Activated T-helper 1 cell treated with anti-CD3 and anti-CD28 coated beads, Interleukin-2, amount 50 U/mL, for 16 hours (primary cell): ENCODE measurements at places on chromosomes 3 and 15.
A peak's percentile ranks its signal among the peaks of the same experiment; 100 is the strongest.

DNA sequence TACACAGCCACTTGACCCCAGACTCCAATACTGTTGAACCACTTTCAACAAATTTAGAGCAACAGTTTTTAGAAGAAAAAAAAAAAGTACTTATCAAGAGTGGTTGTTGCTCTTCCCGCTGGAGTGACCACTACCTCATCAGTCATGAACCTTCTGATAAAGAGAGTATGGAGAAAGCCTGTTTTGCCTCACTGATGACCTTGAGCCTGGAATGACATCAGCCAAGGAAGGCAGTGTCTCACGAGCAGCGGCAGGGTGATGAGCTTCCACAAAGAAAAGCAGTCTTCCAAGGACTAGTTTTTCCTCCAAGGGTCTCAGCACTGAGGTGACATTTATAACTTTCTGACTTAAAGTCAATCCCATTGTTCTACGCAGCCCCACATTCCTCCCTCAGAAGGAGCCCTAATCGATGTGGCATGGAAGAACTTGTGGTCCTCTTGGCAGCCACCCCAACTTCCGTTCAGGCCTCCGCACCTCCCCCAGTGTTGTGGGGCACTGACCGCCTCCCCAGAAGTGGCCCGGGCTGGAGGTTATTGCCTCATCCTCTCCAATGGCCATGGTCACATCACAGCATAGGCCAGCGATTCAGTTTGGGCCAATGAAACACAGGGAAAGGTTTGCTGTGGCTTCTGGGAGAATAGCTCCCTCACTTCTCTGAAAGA lies 1.8 kb upstream of the CYP11A1 start:
- no peak for DNase-seq

DNA sequence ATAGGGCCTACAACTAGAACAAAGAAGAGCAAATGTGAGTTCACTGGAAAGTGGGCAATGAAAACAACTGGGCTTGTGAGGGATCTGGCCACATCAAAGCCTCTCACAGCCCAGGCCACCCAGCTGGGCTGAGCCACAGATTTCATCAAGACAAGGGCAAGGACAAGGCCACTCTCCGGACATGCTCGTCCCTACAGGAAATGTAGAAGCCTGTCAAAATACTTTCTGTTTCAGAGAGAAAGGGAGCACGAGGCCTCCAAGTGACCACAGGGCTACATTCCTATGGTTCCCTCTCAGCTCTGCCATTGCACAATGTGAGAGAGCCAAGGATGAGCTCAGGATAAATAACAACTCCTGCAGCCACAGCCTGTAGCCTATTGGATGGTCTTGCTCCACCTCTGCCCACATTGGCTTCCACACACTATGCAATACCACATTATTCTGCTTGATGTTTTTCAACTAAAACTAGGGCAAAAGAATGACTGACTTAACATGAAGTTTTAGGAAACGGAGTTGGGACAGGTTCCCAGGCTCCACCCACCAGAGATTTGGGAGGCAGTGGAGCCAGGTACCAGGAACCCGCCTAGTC lies 12.1 kb downstream of the TBC1D2B start:
- no peak for DNase-seq

DNA sequence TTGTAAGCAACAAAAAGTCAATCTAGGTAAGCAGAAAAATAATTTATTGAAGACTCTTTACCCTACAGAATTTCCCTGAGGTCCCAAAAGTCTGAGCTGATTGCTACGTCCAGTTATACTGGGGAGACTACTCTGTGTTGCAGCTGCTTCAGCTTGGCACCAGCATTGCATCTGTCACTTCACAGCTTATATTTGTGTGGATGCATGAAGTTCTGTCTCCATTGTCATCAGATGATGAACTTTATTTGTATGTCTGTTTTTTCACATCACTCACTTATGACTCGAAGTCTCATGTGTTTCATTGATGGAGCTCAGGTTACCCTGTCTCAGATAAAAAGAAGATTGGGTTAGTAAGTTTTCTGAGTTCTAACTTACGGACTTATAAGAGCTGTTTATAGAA lies 75.3 kb upstream of the LRRFIP2 start:
- DNase-seq, result no peak

GRCh38 chr3:99919694-99920093 lies 102.0 kb downstream of the CMSS1 start:
- DNase-seq, result no peak

GRCh38 chr3:172752651-172753050 lies 2.1 kb downstream of the ECT2 start:
- no peak for DNase-seq

DNA sequence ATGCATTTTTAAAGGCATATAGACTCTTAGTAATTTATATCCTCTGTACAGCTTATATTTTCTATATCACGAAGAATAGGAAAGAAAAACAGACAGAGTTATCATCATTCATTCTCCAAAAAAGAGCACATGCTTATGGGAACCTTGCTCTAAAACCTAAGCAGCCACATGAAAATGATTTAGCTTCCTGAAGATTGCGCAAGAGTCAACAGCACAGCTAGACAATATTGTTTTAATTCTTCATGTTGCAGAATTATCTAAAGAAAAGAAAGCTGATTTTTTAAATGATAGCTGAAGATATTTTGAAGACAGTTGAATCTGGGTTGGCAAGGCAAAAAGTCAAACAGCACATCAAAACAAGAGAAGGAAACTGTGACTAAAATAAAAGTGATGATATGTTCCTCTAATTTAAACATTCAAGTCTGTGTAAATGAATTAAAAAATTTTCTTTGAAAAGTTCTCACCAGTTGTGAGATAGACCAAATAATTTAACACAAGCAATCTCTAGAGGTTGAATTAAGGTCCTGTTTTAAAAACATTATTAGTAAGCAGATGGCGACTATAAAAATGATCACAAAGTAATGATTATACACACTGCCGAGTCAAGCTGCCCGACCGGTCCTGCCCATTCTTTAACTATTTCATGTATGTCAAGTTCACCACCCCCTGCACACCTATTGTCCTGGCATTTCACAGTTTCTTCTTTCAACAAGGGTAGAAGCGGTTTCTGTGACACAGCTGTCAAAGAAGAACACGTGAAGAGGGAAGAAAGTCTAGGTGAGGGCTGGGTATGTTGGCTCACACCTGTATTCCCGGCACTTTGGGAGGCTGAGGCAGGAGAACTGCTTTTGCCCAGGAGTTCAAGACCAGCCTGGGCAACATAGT lies 74.2 kb upstream of the BHLHE40 start:
- DNase-seq, result no peak

- no peak for DNase-seq
Observed at GRCh38 chr15:67573194-67573593, 30.7 kb downstream of the MAP2K5 start.

GRCh38 chr3:192867645-192868044 lies 50.0 kb downstream of the MB21D2 start:
- DNase-seq, result no peak

GRCh38 chr15:68380456-68380855 lies 51.5 kb downstream of the ITGA11 start:
- no peak for DNase-seq

DNA sequence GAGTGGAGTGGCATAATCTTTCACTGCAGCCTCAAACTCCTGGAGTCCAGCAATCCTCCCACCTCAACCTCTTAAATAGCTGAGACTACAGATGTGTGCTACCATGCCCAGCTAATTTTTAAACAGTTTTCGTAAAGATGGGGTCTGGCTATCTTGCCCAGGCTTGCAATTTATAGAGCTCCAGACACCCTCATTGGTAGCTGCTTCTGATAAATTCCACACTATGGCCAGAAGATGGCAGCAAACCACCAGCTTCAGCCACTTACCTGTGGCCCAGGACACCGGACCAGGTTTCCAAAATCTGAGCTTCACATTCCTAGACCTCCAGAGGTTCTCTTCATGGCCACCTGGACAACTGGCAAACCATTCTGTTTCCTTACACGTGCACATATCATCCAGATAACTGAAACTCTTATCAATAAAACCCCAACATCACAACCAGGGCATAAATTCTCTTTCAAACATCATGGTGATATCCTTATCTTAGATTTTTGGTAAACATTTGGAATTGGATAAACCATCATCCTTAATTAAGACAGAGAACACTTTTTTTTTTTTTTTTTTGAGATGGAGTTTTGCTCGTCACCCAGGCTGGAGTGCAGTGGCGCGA lies 28.9 kb downstream of the FBXW12 start:
- peak; percentile 42 for DNase-seq

- no peak for DNase-seq
Observed at GRCh38 chr3:147507638-147508286, 98.6 kb downstream of the ZIC1 start.

DNA sequence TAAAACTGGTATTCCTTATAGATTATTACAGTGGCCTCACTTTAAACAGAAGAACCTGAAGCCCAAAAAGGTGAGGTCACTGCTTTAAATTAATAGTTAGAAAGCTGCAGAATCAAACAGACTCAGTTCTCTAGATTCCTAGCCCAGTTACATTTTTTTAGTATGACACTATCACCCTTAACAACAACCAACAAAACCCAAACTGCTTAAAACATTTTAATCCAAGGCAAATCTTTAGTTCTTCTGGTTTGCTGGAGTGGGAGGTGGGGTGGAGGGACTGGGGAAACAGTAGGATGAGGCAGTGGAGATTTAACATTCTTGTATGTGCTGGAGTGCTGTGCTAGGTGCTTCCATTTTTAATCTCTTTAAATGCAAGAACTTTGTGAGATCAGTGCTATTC lies 631.6 kb upstream of the KCNMB2 start:
- DNase-seq, result no peak

GRCh38 chr3:30578986-30579579 lies 27.3 kb upstream of the TGFBR2 start:
- DNase-seq, result no peak

GRCh38 chr15:40906991-40907802 lies 12.9 kb downstream of the VPS18 start:
- DNase-seq, result peak; percentile 30

- no peak for DNase-seq
Observed at GRCh38 chr15:35080226-35080625, 4.9 kb downstream of the NANOGP8 start.

DNA sequence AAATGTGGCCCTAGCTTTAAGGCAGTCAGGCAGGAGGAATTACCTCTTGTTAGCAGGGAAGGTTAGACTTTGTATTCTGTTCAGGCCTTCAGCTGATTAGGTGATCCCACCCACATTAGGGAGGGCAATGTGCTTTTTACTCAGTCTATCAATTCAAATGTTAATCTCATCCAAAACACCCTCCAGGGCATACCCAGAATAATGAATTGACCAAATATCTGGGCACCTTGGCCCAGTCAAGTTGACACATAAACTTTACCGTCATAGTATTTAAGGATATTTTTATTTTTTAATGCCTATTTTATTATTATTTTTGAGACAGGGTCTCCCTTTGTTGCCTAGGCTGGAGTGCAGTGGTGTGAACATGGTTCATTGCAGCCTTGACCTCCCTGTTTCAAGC lies 146.1 kb downstream of the PTPRG start:
- no peak for DNase-seq

GRCh38 chr3:182138393-182138792 lies 426.7 kb downstream of the SOX2 start:
- no peak for DNase-seq

- no peak for DNase-seq
Observed at GRCh38 chr3:110752307-110752706, 319.3 kb upstream of the NECTIN3 start.

- no peak for DNase-seq
Observed at GRCh38 chr3:85342915-85343314, 384.1 kb downstream of the CADM2 start.

- DNase-seq, result no peak
Observed at GRCh38 chr3:21912711-21913110, 161.7 kb upstream of the ZNF385D start.

DNA sequence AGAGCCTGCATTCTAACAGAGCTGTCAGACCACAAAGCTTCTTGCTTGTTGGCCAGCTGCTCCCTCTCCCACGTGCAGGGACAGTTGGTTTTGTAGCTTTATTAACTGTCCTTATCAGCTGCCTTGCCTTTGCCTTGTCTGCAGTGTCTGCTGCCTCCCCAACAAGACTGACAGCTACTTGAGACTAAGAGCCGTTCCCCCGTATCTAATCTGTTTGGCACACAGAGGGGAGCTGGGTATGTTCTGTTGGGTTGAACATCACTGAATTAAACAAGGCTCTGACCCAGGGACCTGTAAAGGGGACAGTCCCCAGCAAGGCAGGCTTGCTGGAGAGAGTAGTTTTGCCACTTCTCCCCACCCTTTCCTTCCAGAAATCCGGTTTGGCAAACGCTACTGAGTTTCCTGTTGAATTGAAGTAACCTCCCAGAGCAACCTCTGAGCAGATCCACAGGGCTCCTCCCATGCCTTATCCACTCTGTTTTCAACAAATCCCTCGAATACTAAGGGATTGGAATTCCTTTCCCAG lies 116.1 kb downstream of the ANP32A start:
- DNase-seq, result no peak

GRCh38 chr3:177351757-177352158 lies 154.5 kb upstream of the TBL1XR1 start:
- DNase-seq, result no peak

DNA sequence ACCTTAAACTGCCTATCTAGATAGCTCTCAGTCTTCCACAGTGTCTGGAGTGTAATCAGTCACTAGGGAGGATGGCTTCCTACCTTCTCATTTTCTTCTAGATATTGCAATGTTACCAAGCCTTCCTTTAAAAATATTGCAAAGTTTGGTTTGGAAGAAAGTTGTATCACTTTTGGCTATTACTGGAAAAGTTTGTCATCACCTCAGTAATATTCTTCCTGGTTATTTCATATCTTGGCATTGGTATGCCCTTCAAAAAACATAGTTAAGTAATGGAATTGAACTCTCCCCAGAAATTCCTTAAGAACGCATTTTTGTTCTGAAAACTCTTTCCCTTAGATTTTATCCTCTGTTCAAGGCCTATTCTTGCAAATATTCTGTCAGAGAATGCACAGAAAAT lies 179.3 kb upstream of the MME start:
- DNase-seq, result no peak

- DNase-seq, result peak; percentile 60
Observed at GRCh38 chr3:100492059-100493006, at the start of gene TMEM45A. TSS of gene TMEM45A (plus strand) at chr3:100492619. CDS start at chr3:100555212, 62,593 bp downstream.

DNA sequence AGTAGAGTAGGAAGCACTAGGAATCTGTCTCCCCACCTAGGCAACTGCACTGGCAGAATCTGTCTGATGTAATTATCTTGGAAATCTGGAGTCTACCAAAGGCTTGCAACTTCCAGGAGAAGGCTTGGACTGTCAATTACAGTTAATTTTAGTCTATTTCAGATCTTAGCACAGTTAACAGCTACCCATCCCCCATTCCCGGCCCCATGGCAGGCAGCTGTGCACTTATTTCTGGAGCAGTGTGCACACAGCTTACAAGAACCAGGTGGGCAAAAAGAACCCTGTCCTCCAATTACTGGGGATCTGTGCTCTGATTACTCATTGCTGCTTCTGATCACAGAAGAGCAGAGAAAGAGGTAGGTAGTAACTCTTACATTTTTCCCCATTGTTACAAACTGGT lies 12.3 kb upstream of the CDAN1 start:
- no peak for DNase-seq

DNA sequence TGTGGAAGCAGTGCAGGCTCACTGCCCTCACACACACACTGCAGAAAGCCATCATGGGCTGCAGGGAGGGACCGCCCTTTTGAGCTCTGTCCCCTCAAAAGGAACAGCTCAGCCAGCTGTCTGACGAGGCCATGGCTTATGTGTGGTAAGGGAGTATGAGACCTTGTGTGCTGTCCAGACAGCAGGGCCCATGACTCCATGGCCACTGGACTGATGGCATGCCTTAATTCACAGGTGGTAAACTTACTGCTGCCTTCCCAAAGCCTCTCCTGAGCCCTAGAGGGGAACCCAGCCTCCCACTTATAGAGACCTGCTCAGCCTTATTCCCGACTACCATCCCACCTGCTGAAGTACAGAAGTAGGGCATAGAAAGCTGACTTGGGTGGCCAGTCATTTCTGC lies 5.6 kb downstream of the FAM240A start:
- DNase-seq, result no peak

GRCh38 chr15:67838789-67839332 lies 984 bp downstream of the RNU6-1 start:
- DNase-seq, result no peak
